ENCODE measurements at places on chromosomes 7 and 10. TPM values are rescaled to one million over a fixed set of nuclear protein-coding genes. Genes with fewer than 3 reads are reported as not detected.
A peak's percentile ranks its signal among the peaks of the same experiment; 100 is the strongest.

PLEKHS1 gene
- total RNA-seq: not detected

GRM3 gene
- not detected for total RNA-seq

AKR1B15 gene
- 37.3 TPM for total RNA-seq

TUBB8 gene
- total RNA-seq: not detected

GRCh38 chr7:85529201-85529600 lies 342.3 kb upstream of the SEMA3D start:
- H3K4me3 ChIP-seq: no peak overlapping the region
- no peaks in the 10 kb centered on the region for H3K27me3 ChIP-seq
- H3K27ac ChIP-seq: no peak overlapping the region
- H3K36me3 ChIP-seq: no peaks in the 10 kb centered on the region
- DNase-seq: no peak

DNA sequence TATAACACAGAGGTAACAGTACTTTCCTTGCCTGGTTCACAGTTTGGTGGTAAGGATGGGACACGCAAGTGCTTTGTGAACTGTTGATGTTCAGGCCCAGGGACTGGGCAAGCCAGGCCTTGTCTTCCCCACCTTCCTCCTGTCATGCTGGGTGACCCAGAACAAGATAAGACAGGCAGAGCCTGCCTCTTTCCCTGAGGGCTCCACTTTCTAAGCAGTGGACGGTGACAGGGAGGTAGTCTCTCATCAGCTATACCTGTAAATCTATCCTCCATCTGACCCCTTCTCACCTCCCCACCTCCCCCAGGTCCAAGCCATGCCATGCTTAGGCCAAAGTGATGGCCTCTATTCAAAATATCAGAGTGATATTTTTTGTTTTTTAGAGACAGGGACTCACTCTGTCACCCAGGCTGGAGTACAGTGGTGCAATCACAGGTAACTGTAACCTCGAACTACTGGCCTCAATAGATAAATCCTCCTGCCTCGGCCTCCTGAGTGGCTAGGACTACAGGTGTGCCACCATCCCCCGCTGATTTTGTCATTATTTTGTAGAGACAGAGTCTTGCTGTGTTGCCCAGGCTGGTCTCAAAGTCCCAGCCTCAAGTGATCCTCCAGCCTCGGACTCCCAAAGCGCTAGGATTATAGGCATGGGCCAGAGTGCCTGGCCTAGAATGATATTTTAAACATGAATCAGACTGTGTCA lies 42.8 kb downstream of the PDLIM1 start:
- H3K27me3 ChIP-seq: no peaks in the 10 kb centered on the region
- no peak overlapping the region for H3K4me3 ChIP-seq
- H3K27ac ChIP-seq: peak overlapping the region; percentile 59
- H3K4me1 ChIP-seq: peaks cover 53% of the 10 kb centered on the region
- no peaks in the 10 kb centered on the region for H3K36me3 ChIP-seq
- DNase-seq: no peak

DNA sequence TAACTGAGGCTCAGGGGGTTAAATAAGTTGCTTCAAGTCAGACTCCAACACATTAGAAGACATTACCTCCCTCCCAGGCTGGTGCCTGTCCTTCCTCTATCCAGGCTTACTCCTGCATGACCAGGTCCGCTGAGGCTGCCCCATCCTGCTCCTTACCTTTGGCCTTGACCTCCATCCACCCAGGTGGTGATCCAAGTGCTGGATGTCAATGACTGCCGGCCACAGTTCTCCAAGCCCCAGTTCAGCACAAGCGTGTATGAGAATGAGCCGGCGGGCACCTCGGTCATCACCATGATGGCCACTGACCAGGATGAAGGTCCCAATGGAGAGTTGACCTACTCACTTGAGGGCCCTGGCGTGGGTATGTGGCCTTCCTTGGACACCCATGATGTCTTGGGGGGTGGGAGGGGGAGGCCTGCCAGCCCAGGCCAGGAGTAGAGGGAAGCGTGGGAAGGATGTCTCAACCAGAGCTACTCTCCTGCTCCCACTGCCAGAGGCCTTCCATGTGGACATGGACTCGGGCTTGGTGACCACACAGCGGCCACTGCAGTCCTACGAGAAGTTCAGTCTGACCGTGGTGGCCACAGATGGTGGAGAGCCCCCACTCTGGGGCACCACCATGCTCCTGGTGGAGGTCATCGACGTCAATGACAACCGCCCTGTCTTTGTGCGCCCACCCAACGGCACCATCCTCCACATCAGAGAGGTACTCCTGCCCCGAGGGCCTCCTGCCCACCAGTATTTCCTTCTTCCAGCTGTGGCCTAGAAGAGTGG lies 29.6 kb upstream of the VSIR start:
- H3K27me3 ChIP-seq: no peaks in the 10 kb centered on the region
- no peaks in the 10 kb centered on the region for H3K36me3 ChIP-seq
- no peak overlapping the region for H3K27ac ChIP-seq

GRCh38 chr10:77195101-77195500 lies 442.5 kb downstream of the KCNMA1 start:
- no peaks in the 10 kb centered on the region for H3K27me3 ChIP-seq
- no peak for DNase-seq
- no peaks in the 10 kb centered on the region for H3K4me1 ChIP-seq
- no peak overlapping the region for H3K27ac ChIP-seq
- no peaks in the 10 kb centered on the region for H3K36me3 ChIP-seq

GRCh38 chr7:101390901-101391301 lies 28.2 kb downstream of the COL26A1 start:
- no peaks in the 10 kb centered on the region for H3K27me3 ChIP-seq
- no peak overlapping the region for H3K4me3 ChIP-seq
- no peaks in the 10 kb centered on the region for H3K36me3 ChIP-seq

- no peak overlapping the region for H3K4me3 ChIP-seq
- H3K4me1 ChIP-seq: no peaks in the 10 kb centered on the region
- H3K36me3 ChIP-seq: no peaks in the 10 kb centered on the region
Observed at GRCh38 chr10:6689036-6689435, 109.0 kb upstream of the PRKCQ start.

DNA sequence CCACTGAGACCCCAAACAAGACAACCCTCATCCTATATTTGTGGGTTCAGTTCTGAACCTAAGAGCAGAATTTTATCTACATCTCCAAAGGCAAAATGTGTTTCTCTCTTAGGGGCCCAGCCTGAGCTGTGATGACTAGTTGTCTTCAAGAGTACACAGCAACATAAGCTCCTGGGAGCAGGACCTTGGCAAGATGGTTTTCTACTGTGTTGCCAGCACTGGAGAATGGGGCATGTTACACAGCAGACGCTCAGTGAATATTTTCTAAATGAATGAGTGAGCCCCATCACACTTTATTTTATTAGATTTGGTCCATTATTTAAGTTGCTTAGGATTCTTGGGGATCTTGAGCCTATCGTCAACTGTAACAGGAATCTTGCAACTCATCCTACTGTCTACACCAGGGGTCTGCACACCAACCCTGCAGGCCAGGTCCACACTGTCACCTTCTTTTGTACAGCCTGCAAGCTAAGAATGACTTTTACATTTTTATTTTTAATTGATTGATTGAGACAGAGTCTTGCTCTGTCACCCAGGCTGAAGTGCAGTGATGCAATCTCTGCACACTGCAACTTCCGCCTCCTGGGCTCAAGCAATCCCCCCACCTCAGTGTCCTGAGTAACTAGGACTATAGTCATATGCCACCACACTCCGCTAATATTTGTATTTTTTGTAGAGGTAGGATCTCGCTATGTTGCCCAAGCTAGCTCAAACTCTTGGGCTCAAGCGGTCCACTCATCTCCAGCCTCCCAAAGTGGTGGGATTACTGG lies 347.1 kb downstream of the FGFR2 start:
- H3K4me3 ChIP-seq: no peak overlapping the region
- no peaks in the 10 kb centered on the region for H3K36me3 ChIP-seq
- no peak overlapping the region for H3K27ac ChIP-seq
- H3K27me3 ChIP-seq: peaks cover 2% of the 10 kb centered on the region

- H3K4me3 ChIP-seq: no peak overlapping the region
- H3K27me3 ChIP-seq: no peaks in the 10 kb centered on the region
- H3K36me3 ChIP-seq: no peaks in the 10 kb centered on the region
- H3K4me1 ChIP-seq: no peaks in the 10 kb centered on the region
Observed at GRCh38 chr10:77256346-77256745, 381.3 kb downstream of the KCNMA1 start.

GRCh38 chr7:128891110-128891941 lies 19.2 kb downstream of the KCP start:
- peaks cover 4% of the 10 kb centered on the region for H3K27me3 ChIP-seq
- H3K4me3 ChIP-seq: no peak overlapping the region
- no peak for DNase-seq
- H3K27ac ChIP-seq: no peak overlapping the region

GRCh38 chr7:73718905-73719805 lies at the start of gene STX1A:
TSS of gene STX1A (minus strand) at chr7:73719669. CDS start at chr7:73719631, 38 bp downstream.
- peaks cover 17% of the 10 kb centered on the region for H3K4me1 ChIP-seq
- H3K27ac ChIP-seq: no peak within 1 kb of the TSS
- peak within 1 kb of the TSS; percentile 94 for H3K4me3 ChIP-seq
- peak; percentile 72 for DNase-seq

- no peak for DNase-seq
- H3K4me3 ChIP-seq: no peak overlapping the region
- H3K27ac ChIP-seq: no peak overlapping the region
- no peaks in the 10 kb centered on the region for H3K4me1 ChIP-seq
- no peaks in the 10 kb centered on the region for H3K36me3 ChIP-seq
Observed at GRCh38 chr7:41287559-41288335, 415.1 kb downstream of the INHBA start.

Data from psoas muscle (tissue), 8 donors.